GM06990 (cell line): ENCODE measurements at places on chromosomes 3 and 15.

DNA sequence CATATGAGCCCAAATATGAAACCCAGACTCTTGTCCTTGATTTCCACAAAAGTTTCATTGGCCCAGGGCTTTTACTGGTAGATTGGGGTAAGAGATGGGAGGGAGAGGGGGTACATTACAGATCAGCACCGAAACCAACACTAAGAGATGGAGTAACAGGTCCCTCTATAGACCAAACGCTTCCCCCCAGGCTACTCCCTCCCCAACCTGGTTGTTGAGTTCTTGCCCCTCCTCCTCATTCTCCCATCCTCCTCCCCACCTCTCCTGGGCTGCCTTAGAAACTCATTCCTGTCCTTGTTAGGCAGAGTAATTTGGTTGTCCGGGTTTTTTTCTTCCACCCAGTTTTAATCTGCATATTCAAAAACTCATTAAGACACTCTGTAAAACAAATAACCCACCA is 74.1 kb downstream of the MESD start:
- no peak for DNase-seq

DNA sequence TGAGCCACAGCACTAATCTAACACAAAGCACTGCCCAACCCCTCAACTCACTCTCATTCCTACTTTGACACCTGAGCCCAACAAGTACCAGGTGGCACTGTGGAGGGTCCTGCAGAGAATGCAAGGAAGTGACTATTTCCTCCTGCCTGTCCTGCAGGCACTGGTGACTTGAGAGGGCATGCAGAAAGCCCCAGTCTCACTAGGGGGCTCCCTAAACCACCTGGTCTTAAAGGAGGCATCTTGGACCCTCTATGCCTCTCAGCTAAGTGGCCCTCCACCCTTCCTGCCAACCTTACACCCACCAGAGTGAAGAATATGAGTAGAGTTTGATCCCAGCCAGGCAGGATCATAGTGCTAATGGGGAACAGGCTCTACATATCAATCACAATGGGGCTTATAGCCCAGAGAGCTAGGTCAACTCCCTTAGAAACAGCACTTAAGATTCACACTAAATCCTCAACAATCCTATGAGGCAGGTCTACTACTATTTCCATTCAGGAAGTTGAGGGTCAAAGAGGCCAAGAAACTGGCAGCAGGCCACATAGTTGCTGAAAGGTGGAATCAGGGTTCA is 15.2 kb downstream of the TRAIP start:
- no peak for DNase-seq

GRCh38 chr15:92881211-92881754 is 18.8 kb upstream of the CHD2 start:
- DNase-seq = no peak

DNA sequence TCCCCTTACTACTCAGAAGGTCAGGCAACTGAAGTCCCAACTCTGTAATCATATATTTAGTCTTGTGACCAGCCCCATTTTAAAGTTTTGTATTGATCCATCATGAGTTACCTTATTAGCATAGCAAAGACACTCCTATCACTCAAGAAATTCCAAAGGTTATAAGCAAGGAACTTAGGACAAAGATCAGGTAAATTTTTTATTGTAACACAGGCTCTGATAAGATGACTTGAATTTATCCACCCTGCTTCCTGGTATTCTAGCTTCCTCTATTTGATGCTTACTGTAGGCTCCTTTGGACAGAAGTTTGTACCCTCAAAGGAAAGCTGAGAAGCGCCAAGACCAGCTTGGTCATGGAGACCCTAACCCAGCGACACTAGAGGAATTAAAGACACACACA is 8.2 kb upstream of the NDN start:
- no peak for DNase-seq

DNA sequence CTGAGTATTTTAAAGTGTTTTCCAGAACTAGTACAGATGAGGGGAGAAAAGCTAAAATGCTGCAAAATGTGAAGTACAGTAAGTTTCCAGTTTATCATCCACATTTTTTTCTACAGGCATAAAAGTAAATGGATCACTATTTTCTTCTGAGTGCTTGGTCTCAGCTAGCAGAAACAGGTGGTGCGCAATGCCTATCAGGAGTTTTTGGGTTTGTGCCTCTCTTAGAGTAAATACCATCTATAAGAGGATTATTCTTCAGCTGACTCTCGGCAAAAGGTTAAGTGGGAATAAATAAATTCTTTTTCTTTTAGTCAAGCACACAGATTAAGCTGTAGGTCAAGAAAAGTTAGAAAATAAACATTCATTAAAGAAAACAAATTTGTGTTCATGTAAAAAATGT is 1027.7 kb downstream of the PLOD2 start:
- DNase-seq = no peak

DNA sequence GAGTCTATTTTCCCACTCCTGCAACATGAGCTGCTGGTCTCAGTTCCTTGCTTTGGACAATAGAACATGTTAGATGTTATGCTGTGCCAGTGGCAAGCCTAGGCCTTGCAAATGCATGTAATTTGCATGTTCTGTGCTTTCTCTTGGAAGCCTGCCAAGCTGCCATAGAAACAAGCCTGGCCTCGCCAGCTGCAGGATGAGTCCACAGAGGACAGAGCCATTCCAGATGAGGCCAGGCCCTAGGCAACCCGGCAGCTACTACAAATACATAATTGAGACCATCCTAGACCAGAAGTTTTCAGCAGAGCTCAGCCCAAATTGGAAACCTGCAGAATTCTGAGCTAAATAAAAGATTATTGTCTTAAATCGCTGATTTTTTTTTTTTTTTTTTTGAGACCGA is 39.6 kb downstream of the TRIM69 start:
- DNase-seq = no peak
